Right lobe of liver (tissue), 6 donors: ENCODE measurements at places on chromosomes 1 and 21.

- DNase-seq = no peak
Observed at GRCh38 chr1:17113963-17114362, 5.3 kb downstream of the PADI2 start.

DNA sequence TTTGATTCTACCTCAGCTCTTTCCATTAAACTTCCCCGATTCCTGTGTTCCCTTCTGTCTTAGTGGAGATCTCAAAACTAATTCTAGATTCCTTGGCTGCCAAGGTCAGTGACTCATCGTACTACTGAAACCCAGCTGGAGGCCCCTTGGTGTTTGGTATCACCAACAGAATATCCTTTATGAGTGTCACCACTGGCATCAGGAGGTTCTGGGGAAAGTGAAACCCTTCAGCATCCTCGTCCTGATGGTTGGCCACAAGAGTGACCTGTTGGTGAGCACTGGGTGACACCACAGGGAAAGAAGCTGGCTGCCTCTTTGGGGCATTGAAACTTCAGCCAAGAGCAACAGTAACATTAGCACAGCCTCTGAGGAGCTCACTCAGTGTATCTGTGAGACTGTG is 9.6 kb downstream of the RAB42 start:
- DNase-seq = no peak

DNA sequence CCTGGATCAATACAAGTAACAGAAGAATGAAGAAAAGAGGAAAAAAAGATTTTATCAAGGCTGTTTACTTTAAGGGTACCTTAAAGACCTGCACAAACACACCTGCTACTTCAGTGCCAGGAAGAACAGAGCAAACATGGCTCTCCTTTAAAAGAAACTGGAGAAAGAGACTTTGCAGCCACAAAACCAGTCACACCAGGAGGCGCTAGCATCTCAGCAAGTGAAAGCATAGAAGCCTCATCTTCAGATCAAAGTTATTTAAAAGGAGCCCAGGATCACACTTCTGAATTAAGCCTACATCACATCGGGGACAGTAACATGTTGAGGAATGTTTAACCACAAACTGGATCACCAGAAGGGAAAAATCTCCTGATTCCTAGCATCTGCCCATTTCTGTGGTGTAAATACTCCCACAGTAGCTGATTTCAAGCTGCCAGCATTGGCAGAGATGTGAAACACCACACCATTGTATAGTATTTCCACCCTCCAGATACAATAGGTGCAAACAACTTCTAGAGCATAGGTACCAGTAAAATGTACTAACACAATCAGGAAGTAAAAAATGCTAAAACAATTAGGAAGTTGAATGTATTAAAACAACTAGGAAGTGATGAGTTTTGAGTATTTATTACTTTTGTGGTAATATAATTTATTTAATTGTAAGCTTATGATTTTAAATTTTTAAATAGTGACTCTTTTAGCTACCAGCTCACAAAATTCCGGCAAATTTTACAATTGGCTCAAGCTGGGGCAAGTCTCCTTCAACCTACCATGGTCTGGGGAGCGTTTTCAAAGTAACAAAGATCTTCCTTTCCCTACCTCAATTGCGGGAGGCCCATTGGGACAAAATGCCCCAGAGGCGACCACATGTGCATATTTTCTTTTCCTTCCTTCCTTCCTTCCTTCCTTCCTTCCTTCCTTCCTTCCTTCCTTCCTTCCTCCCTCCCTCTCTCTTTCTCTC is 105.3 kb upstream of the CLDN14 start:
- no peak for DNase-seq

DNA sequence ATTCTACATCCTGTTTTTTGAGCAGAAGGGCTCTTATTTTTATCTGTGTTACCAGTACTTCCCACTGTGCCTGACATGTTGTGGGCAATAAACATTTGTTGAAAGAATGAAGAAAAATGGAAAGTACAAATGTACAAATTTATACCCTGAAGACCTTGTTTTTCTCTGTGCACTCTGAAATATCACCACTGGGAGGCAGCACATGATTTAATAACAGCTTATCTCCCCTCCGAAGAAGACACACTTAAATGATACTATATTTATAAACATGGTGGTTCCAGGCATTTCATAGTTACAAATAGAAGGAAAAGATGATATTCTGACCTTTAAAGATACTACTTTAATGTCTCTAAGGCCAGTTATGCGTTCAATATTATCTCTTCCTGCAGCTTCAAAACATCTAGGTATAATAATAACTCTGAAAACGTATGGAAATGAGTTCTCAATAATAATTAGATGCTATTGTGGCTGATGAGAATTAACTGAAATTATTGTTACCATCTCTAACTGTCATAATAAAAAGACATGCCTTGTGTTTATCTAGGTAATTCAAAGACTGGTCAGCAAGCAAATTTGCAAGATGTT is 12.8 kb downstream of the DYNLT5 start:
- DNase-seq = peak; percentile 44
